Activated CD8-positive, alpha-beta memory T cell treated with anti-CD3 and anti-CD28 coated beads for 24 hours (primary cell): ENCODE measurements at places on chromosomes 1 and 21.
A peak's percentile ranks its signal among the peaks of the same experiment; 100 is the strongest.

GRCh38 chr1:93712741-93713140, 31.1 kb upstream of the BCAR3 start:
- DNase-seq, result no peak

- no peak for DNase-seq
These were observed 19.2 kb upstream of the TAS1R2 start for GRCh38 chr1:18878538-18879214.

DNA sequence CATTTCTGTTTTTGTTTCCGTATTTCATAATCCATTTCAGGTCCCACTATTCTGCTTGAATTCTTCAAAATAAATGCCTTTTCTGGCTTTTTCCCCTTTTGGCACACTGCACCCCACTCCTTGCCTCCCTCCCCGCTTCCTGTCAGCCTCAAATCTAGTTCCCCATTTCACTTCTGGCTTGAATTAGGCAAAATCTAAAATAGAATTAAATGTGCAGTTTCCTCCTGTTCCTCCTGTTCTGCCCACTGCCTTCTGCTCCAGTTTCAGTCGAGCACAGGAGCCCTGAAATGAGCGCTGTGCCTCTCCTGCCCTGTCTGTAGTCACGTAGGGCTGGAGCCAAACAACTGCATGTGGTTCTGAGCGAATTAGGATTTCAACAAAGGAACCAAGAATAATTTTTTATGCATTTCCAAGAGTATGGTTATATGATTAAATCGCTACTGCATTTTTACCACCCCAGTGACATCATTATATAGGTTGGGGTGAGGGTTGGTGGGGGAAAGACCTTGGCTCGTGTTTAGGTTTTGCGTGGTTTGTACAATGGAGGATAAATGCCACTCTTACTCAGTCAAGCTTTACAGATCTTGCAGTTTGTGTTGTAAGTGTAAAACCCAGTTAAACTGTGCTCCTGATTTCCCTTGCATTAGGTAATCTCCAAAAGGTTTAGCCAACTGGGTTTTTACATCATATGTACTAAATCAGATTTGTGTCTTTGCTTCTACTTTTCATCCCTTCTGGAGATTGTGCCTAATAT, 114.9 kb downstream of the VPS13D start:
- no peak for DNase-seq

GRCh38 chr1:145927063-145927886, at the start of gene RBM8A:
RBM8A (minus strand) TSS chr1:145927484; CDS start chr1:145927426, 58 bp downstream.
- peak; percentile 92 for DNase-seq

DNA sequence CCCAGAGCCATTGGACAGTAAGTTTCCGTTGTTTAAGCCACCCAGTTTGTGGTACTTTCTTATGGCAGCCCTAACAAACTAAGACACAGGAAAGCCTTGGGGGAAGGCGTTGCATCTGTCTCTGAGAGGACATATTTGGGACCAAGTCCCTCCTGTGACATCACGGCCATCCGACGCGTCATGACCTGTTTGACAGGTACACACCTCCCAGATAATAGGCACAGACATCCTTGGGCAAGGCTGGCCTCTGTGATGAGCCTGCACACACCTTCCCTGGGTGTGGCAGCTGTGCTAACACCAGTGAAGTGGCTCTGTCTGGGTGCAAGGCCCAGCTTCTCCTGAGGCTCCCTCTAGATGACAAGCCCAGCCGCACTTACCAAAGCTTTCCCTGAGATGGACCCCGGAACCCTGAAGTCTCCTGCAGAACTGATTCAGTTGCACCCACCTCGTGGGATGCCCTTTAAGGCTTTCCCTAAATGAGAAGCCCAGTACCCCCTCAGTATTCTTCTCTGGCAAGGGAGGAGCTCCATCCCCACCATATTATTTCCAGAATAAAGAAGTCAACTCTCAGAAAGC, 136.5 kb downstream of the ZSCAN20 start:
- DNase-seq, result no peak

DNA sequence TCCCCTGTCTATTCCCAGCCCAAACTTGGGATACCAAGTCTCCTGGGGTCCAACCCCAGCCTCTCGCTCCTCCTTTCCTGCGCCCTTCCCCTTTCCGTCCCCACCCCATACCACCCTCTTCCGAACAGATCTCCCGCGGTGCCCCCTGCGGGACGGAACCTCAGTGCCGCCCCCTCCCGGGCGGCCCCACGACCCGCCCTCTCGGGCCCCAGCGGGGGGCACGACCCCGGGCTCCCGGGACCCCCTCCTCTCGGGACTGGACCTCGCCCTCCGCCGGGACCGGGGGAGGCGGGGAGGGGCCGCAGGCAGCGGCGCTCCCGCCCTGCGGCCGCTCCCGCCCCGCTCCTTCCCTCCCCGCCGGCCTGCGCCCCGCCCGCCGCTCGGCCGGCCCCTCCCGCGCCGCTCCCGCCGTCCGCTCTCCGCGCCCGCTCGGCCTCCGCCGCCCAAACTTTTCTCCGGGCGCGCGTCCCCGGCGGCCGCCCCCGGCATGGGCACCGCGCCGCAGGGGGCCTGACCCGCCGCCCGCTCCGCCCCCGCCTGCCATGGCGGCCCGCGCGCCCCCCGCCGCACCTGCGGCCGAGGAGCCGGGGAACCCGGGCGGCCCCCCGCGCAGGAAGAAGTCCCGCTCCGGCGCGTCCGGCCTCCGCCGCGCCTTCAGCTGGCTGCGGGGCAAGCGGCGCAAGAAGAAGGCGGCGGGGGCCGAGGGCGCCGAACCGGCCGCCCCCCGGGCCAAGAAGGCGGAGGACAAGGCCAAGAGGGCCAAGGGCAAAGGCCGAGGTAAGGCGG, 39.0 kb upstream of the SYNC start:
- DNase-seq, result no peak

DNA sequence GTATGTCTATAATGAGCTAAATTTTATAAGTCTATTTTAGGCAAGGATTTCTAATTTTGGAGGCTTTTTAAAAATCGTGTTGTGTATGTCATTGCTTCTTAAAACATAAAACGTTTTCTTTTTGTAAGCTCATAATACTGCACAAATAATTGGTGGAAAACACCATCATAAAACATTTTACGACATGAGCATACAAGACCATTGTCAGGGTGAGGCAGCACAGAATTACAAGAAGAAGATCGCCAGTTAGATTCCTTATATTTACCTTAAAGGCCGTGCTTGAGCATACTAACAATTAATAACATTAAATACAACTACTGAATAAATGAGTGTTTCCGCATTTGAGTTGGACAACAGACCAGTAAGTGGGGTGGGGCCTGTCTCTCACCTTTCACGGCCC, 19.1 kb upstream of the LMX1A start:
- DNase-seq, result no peak

DNA sequence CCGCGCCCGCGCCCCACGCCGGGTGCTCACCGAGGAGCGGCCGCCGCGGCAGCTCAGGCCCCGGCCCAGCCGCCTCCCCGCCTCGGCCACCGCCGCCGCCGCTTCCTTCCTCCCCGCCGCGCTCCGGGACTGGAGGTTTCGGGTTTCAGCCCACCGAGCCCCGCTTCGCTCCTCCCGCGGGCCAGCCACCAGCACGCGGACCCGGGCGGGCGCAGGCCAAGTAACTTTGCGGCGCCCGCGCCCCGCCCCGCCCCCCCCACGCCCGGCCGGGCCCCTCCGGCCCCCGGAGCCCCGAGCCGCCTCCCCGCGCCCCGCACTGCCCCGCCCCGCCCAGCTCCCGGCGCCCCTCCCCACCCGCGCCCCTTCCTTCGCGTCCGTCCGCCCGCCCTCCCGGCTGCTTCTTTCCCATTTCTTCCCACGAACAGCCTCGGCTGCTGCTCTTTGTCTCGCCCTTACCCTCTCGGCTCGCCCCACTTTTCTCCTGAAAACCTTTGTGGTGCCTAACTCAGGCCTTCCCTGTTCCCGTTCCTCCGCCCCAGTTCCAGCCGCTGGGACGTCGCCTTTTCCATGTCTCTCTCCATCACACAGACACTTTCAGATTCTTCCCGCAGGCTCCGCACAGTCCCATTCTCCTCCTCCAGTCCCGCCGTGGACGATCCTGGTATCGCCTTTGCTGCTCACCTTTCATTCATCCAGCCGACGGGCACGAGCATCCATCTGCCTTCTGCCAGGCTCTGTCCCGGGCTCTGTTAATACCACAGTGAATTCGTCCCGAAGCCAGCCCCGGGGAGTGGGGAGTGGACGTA, at the start of gene GPR161:
Gene GPR161 (minus strand): TSS at position 222 of the 806 bp plus-strand sequence. CDS start 32,080 bp downstream, outside the sequence.
- DNase-seq, result peak; percentile 66

- DNase-seq, result no peak
These were observed 113.9 kb downstream of the ADSS2 start for GRCh38 chr1:244337839-244338238.

DNA sequence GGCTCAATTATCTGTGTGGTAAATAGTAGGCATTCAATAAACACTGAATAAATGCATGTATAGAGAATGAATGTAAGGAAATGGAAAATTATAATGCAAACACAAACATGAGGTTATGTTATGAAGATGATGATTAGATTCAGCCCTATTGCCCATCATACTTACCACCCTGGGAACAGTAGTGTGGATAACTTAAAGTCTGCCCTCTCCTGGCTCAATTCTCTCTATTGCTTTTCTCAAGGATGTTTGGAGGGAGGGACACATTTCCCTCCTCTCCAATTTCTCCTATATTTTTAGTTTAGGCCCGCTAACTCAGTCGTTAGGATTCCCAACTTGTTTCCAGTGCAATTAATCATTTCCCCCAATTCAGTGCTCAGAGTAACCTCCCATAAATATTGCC, 101.5 kb upstream of the TNR start:
- no peak for DNase-seq

DNA sequence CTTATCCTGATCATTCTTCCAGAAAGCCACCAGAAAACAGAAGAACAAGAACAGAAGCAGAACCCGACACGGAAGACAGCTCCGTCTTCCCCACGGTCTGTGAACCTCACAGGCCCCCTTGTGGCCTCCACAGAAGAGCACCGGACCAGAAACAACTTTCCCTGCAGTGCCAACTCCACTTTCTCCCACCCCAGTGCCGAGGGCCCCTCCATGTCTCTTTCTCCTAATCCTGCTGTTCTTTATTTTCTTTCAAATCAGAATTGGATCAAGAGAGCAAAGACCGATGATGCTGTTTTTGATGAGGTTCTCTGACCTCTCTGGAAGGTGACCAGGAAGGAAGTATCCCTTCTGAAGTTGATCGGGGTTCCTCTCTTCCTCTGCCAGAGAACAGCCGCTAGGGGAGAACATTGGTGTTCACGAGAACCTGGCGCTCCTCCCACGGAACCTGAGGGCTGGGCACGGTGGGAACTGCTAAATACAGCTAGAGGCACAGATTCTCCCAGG, 58.9 kb upstream of the CTTNBP2NL start:
- DNase-seq, result no peak

- no peak for DNase-seq
These were observed 5.5 kb downstream of the SCNN1D start for GRCh38 chr1:1285611-1286311.

DNA sequence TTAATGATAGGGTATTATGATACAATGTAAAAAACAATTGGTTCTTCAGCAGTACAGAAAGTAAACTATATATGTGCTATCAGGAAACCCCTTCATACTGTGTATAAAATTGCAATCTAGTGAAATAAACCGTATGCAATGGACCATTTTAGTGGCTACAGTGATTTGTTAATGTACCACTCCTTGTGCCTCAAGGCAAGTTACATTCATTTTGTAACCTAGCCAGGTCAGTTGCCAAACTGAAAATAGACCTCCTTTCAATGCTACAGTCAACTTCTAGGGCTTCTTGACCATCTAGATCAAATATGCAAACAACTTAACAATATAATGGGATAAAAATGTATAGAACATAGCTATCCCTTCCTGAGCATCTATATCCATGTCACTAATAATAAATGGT, 52.0 kb upstream of the RAVER2 start:
- DNase-seq, result no peak

DNA sequence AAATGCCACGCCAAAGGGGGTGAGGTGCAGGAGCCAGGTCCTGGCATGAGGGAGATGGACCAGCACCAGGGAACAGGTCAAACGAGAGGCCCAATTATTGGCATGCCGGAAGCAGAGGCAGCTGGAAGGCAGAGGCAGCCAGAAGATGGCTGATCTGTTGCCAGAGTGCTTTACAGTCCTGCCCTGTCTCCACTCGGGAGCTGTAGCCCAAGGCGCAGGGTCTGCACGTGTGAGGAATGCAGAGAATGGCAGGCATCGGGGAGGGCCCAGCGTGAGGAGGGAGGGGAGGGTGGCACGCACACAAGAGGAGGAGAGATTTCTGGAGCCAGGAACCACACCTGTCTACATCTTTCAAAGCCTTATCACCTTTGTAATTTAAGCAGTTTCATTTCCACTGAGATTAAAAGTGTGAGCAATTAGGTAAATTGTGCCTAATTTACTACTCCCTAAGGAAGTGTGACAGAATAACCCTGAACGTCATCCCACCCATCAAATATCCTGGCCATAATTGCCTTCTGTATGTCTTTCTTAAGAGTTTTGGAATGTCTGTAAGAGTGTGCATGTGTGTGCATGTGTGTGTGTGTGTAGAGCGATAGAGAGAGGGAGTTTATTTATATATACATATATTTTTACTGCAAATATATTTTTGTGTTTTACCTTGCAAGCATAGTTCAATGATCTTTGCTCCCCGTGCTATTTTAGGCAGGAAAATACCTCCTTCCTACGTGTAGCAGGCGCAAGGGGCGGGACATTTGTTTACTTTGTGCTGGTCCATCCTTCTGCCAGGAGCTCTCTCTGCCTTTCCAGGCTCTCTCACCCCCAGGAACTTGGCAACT, 125.5 kb upstream of the SERBP1 start:
- DNase-seq, result no peak

DNA sequence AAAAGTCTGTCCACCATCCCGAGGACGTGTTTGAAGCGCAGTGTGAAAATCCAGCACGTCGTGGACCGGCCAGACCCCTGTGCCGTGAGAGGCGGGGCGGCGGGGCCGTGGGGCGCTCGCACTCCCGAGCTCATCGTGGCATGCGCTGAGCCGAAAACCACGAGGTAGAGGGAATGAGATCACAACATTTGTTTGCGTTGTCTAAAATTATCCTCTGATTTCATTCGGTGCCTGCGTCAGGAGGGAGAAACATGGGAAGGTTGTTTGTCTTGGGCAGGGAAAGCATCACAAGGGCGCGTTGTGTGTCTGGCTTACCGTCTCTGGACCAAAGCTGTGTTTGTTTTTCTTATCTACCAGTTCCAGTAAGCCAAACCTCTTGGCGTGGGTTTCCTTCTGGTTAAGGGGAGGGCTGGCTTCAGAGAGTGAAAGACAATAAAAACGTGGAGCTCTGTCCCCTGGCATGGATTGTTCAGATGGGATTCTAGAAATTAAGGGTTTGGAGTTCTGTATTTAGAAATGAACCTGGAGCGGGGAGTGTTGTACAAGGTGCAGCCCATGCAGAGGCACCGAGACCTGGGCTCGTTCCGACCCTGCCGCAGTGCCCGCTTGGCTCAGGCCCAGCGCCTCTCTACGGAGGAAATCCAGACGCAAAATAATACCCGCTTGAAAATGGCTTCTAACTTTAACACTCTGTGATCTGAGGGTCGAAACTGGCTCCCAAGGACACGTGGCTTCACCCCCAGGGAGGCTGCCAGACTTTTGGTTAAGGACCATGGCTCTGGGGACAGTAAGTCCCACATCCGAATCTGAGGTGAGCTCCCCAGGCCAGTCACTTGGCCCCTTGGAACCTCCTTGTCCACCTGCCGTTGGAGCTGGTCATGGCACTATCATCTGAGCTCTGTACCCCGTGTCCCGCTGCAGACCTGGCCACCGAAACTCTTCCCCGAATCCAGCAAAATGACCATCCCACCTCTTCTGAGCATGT, 68.7 kb upstream of the FAM3B start:
- DNase-seq, result no peak
